NB4 (cell line): ENCODE measurements at places on chromosomes 2 and 18.

GRCh38 chr18:45009756-45010155 lies 329.1 kb downstream of the SETBP1 start:
- DNase-seq: no peak

GRCh38 chr18:22546905-22547570 lies 129.3 kb upstream of the CTAGE1 start:
- DNase-seq: no peak

GRCh38 chr2:197052356-197052755 lies 125.8 kb upstream of the PGAP1 start:
- no peak for DNase-seq

DNA sequence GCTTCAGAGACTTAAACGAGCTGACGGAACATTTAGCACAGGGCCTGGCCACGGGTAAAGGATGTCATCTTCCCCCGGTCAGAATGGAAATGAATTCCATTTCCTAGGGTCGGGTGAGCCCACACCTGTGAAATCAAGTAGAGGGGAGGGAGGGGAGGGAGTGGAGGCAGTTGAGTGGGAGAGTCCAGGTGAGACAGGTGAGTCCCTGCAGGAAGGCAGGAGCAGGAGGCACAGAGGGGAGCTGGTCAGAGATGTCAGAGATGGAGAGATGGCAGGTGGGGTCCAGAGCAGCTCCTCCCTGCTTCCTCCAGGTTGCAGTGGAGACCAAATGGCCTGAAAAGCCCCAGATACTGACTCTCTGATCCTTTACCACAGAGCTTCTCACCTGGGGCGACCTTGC lies 55.2 kb downstream of the SH3BP4 start:
- no peak for DNase-seq

DNA sequence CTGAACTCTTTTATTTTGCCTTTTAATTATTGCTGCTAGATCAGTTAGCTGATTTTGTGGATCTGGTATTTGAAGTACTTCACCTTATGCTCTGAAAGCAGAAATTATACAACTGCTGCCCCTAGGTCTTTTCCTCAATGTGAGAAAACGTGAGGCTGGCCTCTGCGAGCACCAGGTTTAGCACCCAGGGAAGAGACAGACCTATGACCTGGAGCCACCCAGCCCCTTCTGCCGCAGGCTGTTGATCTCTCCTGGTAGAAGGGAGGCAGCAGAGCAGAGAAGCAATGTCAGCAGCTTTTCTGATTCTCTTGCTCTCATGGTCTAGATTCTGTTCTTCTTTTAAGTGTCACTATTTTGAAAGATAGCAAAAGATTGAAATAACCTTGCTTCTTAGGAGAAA lies 19.9 kb downstream of the TRAPPC12 start:
- no peak for DNase-seq

DNA sequence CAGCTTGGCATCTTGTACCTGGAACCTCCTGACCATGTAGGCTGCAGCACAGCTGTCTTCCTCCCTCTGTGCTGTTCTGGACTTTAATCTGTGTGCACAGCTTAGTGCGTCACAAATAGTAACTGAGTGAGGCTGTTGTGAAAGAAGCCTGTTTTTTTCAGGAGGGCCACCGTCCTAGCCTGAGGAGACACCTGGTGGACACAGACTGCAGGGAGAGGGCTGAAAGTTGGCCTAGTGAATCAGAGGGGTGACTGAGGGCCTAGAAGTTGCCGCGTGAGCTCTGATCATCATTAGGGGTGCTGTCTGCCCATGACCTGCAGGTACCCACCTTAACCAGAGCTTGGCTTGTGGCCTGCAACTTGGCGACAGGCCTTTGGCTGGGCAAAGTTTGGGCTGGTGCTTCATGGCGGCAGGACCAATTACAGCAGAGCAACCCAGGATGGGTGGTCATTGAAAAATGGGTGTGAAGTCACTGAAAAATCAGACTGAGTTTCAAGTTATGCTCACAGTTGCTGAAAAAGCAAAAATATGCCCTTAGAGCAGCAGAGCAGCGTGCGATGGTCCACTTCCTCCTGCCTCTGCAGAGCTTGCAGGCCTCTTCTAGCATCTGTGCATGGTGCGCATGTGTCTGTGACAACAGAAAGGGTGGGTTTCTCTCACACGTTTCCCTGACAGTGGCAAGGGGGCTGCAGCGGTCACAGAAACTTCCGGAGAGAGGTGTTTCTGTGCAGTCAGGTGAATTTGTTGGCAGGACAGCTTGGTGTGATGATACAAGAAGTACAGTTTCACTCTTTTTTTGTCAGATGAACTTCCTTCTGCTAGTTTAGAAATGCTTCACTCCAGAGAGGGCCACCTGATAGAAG lies 9.6 kb downstream of the GDF7 start:
- DNase-seq: no peak

- no peak for DNase-seq
Observed at GRCh38 chr2:172109988-172110811, 7.5 kb upstream of the DLX2 start.

DNA sequence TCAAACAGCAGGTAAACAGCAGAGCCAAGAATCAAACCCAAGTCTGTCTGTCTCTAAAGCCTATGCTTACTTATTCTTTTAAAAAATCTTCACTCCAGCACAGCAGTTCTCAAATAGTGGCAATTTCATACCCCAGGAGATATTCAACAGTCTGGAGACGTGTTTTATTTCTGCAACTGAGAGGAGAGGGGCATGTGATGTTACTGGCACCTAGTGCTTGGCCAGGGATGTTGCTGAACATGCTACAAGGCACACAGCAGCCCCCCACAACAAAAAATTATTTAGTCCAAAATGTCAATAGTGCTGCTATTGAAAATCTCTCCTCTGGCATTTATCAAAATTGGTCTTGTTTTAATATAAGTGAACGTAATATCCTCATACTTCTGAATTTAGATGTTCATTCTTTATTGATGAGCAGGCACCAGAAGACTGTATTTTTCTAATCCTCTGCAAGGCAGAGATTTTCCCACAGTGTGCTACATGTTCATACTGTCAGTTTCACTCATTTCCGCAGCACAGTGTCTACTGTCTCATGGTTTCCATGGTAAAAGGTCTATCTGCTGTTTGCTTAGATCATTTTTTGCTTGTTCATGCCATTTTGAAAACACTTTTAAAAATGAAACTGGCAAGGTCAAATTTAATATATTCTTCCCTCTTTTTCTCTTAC lies 90.5 kb downstream of the LRATD1 start:
- DNase-seq: no peak

- DNase-seq: no peak
Observed at GRCh38 chr2:128628996-128629395, 310.3 kb upstream of the HS6ST1 start.

GRCh38 chr2:69097891-69098655 lies 85.1 kb downstream of the ANTXR1 start:
- peak; percentile 44 for DNase-seq

DNA sequence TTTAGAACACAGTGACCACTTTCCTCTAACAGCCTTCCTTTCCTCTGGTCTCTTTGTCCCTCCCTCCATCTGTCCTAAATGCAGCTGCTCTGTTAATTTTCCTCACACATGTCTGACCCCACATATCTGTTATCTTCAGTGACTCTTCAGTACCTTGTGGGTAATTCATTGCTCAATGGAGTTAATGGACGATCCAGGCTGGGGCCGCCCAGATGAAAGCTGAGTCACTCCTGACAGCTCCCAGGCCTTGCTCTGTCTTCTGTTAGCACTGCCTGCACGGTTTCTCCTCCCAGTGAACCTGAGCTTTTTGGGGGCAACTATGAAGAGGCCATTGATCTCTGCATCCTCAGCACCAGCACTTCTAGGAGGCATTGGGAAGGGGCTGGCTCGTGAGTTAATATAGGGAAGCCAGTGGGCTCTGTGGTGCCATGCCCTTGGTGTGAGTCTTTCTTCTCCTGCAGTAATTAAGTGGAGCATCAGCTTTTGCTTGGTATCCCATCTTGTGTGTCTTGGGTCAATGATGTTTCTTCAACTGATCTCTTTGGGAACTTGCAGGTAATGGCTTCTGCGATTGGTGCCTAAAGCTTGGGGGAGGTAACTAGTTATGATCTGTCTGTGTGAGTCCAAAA lies 67.3 kb downstream of the SNORC start:
- DNase-seq: peak; percentile 87

GRCh38 chr2:227846831-227847230 lies 24.6 kb upstream of the DAW1 start:
- no peak for DNase-seq

- DNase-seq: no peak
Observed at GRCh38 chr2:197349699-197350098, 39.1 kb upstream of the ANKRD44 start.

- no peak for DNase-seq
Observed at GRCh38 chr2:135086222-135086621, 34.1 kb downstream of the RAB3GAP1 start.

GRCh38 chr2:198177040-198177439 lies 372.6 kb downstream of the PLCL1 start:
- DNase-seq: no peak

- DNase-seq: no peak
Observed at GRCh38 chr2:134078354-134078753, 175.5 kb upstream of the MGAT5 start.

GRCh38 chr2:54962935-54963440 lies 87.3 kb downstream of the RTN4 start:
- DNase-seq: no peak

- DNase-seq: no peak
Observed at GRCh38 chr18:3712491-3712890, 262.5 kb downstream of the TGIF1 start.

DNA sequence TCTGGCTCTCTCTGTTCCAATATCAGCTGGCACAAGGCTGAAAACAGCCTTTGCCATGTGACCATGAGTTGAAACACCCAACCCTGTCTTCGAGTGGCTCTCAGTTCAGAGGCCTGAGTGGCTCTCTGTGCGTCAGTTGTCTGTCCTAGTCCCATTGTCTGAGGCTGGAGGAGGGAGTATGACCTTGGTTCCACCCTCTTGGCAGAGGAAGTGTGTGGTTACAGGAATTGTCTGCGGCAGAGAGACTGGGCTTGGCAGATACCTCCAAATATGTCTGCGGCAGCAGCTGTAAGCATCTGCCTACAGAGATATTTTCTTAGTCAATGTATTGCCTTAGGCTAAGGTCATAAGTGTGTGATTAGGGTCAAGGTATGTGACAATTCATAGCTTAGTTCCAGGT lies 32.6 kb downstream of the CNGA3 start:
- DNase-seq: no peak
